ENCODE measurements at places on chromosomes 6 and 20. TPM values are rescaled to one million over a fixed set of nuclear protein-coding genes. Genes with fewer than 3 reads are reported as not detected.

The C6orf52 gene
- 4.1 TPM for total RNA-seq

DNA sequence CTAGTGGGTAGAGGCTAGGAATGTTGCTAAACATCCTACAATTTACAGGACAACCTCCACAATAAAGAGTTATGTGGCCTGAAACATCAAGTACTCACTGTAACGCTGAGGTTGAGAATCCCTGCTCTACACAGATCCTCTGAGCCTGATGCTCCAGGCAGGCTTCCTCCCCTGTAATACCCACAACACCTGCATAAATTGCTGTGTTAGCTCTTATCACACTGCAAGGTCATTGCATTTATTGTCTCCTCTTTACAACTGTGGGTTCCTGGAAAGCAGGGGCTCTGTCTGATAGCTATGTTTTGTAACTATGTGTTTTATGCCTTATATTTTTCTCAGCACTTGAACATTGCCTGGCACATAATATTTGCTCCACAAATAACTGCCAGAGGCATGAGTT is 11.6 kb downstream of the RPP21 start:
- DNase-seq: no peak
- H3K4me1 ChIP-seq: peaks cover 7% of the 10 kb centered on the region
- H3K4me3 ChIP-seq: no peak overlapping the region
- H3K36me3 ChIP-seq: no peaks in the 10 kb centered on the region
- H3K27ac ChIP-seq: no peak overlapping the region

DNA sequence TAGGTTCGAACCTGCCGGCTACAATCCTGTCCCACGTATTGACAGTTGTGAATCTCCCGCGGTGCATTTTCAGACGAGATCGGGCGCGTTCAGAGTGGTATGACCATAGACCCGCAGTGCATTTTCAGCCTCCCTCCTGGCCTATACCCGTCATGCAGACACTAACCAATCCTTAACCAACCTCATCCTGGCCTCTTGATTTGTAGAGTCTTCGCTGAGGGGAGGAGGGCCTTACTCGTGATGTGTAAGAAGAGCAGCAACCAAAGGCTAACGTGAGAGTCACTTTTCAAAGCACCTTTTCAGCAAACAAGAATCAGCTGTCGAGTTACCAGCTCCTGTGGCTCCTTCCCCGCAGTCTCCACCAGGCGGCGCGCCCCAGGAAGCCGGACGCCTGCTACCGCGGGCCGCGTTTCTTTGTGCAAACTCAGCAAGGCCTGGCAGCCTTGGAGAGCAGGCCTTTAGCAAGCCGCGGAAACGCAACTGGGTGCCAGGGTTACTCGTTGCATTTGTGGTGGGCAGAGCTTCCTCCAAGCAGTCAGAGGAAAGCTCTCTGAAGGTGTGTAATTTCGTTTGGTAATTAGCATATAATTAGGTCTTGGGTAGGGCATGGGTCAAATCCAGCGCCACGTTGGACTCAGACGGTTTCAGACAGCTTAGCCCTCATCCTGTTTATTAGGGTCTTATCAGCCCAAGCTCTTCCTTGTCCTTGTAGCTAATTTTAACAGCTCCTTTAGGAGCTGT is 139.8 kb downstream of the OR2B2 start:
- peak; percentile 98 for DNase-seq
- no peaks in the 10 kb centered on the region for H3K36me3 ChIP-seq
- H3K4me1 ChIP-seq: peaks cover 8% of the 10 kb centered on the region
- H3K27me3 ChIP-seq: peaks cover 20% of the 10 kb centered on the region

The MAP7 gene
- 52.5 TPM for total RNA-seq

The LINC00237 gene
- total RNA-seq: 2.0 TPM

DNA sequence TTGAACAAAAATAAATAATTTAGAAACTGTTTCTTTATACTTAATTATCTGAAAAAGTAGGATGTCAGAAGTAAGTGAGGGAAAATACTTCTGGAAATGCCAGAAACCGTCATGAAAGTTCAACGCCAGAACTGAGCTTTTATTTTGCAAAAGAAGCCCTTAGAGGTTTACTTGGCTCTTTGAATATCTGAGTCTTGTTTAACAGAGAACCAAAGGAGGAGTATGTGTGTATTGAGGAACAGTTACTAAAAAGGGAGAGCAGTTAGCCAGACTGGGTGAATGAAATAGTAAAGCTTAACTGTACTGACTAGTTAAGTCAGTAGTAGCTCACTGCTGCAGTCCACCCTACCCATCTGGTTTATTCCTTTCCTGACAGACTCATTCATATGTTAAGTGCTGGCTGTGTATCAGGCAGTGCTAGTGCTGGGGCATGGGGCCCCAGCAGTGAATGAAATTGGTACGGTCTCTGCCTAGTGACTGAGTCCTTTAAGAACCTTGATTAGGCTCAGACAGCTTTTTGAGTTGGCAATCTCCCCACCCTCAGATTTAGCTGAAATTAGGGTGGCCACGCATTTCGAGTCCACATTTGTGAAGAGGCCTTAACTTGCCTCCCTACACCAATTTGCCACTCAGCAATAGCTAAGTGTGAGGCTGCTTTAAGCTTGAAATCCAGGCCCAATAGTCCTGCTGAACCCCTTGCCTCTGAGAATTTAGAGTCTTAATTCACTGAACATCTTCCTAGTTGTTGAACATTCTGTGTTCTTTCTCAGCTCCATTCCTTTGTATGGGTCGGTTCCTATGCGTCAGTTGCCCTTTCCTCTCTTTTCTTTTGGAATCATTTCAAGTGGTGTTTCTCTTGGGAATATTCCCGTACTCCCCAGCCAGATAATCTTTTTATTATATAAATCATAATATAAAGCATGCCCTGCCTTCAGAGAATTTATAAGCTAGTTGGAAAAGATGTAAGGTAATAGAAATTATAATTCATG is 20.2 kb downstream of the MAP3K4 start:
- peak overlapping the region; percentile 58 for H3K27ac ChIP-seq
- peaks cover 9% of the 10 kb centered on the region for H3K36me3 ChIP-seq
- H3K4me1 ChIP-seq: no peaks in the 10 kb centered on the region
- no peak overlapping the region for H3K4me3 ChIP-seq
- peak; percentile 79 for DNase-seq

GRCh38 chr6:31588871-31589650 is 3.0 kb downstream of the LST1 start:
- no peaks in the 10 kb centered on the region for H3K4me1 ChIP-seq
- H3K4me3 ChIP-seq: no peak overlapping the region
- no peaks in the 10 kb centered on the region for H3K27me3 ChIP-seq
